Panc1 (cell line): ENCODE measurements at places on chromosomes 2 and 18.

GRCh38 chr2:120740375-120740764 is 4.7 kb downstream of the GLI2 start:
- no peak for DNase-seq

DNA sequence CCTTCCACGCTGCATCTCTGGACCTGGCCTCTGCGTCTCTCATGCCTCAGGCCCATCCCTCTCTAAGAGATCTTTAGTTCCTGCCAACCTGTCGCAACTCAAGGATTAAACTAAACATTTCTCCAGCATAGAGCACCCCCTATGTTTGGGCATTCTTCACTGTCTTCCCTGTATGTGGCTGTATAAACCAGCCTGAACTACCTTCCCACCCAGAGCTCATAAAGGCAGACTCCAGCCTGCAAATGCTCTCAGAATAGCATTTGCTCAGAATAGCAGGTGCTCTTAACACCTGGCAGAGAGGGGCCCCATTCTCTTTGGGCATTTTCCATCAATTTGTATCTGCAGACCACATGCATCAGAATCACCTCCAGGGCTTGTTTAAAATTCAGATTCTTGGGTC is 83.4 kb downstream of the EHD3 start:
- DNase-seq, result no peak

DNA sequence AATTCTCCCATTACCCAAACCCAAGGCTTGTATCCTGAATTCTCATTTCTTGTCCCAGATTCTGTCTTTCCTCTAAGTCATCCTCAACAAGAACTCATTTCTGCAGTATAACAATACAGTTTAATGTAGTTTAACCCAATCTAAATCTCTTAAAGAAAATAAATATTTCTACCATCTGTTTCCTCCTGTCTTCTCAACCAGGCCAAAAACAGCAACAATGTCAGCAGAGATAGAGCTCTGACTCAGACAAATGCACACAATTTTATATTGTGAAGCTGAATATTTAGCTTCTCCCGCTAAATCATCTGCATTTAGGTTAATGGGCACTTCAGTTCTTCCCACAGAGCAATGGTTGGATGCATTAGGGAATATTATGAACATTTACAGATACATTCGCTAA is 35.7 kb upstream of the KYNU start:
- DNase-seq, result no peak

GRCh38 chr2:197134206-197134605 is 176.4 kb downstream of the ANKRD44 start:
- DNase-seq, result no peak

DNA sequence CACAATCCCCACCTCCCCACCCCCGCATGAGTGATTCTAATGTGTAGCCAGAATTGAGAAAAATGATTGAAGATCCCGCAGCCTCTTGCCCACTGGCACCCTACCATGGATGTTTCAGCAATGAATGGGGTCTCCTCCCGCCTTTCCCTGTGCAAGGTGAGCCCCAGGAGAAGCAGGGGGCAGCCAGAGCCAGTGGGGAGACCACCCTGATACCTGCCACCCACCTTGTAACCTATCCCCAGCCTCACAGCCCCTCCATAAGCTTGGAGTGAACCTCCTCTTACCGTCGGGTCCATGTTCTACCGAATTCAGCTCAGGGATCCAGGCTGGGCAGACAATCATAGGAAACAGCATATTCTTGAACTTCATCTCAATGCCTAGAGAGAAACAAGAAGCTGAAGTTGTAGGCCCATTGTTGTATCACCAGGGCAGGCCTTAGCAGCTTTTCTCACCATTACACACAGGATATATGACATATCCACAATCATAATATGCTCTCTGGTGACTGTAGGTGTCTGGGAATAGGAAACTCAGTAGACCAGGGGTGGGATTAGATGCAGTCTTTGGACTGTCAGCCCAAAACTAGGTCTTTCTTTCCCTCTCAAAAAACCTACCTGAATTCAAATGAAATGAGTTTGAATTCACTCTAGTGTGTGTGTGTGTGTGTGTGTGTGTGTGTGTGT is 30.9 kb downstream of the XDH start:
- no peak for DNase-seq

GRCh38 chr2:162475661-162476060 is 131.7 kb downstream of the GCA start:
- no peak for DNase-seq

GRCh38 chr2:147171941-147172340 is 672.9 kb upstream of the ACVR2A start:
- no peak for DNase-seq

- DNase-seq, result no peak
These were observed 205.2 kb upstream of the HDAC4 start for GRCh38 chr2:239605976-239606375.

- no peak for DNase-seq
These were observed 694 bp downstream of the CFAP36 start for GRCh38 chr2:55519938-55520885.

- DNase-seq, result peak; percentile 20
These were observed 47.2 kb downstream of the VIL1 start for GRCh38 chr2:218465987-218466633.

DNA sequence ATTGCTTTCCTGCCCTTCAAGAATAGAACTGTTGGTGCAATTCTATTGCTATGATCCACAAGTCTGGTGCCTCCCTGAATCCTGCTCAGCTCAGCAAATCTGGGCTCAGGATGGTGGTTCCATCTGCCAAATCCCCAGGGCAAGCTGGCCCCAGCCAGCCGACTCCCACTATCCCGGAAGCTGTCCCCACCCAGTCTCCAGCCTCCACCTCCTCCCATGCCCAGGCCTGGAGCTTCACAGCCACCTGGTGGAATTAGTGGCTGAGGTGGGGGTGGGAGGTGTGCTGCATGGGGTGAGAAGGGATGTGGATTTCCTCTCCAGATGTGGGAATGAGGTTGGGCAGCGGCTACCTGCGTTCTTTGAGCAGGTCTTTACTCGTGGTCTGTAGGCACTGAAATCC is 119.3 kb upstream of the SMAD2 start:
- no peak for DNase-seq

GRCh38 chr18:13760047-13760446 is 33.6 kb downstream of the RNMT start:
- DNase-seq, result no peak

GRCh38 chr2:64541547-64541946 is 17.4 kb downstream of the AFTPH start:
- no peak for DNase-seq

- no peak for DNase-seq
These were observed 120.1 kb downstream of the ANTXR1 start for GRCh38 chr2:69132960-69133590.

DNA sequence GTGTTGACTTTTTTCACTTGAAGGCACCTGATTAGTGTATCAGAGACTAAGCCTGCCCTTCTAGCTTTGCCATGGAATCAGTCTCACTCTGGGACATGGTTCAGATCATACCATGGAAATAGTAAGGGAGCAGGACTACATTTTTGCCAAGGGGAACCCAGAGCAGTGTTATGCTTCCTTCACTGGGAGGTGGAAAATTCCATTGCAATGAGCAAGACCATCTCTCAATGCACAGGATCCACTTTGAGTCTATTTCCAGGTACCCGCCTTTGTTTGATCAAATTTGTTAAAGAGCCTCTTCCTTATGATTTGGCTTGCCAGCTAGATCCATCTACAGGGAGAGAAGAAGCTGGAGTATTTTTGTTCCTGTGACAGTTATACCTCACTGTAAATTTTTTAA is 395.8 kb downstream of the MTX2 start:
- no peak for DNase-seq

DNA sequence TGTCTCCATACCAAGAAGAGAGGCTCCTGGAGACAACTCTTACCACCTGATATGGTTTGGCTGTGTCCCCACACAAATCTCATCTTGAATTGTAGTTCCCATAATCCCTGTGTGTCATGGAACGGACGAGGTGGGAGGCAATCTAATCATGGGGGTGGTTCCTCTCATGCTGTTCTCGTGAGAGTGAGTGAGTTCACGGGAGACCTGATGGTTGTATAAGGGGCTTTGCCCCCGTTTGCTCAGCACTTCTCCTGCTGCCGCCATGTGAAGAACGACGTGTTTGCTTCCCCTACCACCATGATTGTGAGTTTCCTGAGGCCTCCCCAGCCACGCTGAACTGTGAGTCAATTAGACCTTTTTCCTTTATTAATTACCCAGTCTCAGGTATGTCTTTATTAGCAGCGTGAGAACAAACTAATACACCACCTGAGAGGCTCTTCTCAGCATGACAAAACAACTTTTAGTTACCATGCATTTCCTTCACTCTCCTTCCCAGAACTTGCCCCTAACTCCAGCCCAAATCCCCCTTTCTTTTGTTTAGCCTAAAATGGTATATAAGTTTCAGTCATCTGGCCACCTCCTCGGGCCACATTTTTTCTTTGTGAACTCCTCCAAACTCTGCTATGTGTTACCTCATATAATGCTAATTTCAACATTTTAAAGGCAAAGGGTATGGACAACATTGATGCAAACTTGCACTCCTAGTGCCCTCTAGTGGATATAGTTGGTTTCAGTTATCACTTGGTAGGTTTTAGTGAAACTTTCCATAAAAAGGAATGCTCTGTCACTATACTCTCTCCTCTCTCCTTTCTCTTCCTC is 58.6 kb upstream of the SLC25A52 start:
- DNase-seq, result peak; percentile 24

- DNase-seq, result no peak
These were observed 225.0 kb upstream of the NT5C1B start for GRCh38 chr2:18814387-18814786.

- DNase-seq, result no peak
These were observed 198.6 kb downstream of the MEMO1 start for GRCh38 chr2:31812051-31812798.

DNA sequence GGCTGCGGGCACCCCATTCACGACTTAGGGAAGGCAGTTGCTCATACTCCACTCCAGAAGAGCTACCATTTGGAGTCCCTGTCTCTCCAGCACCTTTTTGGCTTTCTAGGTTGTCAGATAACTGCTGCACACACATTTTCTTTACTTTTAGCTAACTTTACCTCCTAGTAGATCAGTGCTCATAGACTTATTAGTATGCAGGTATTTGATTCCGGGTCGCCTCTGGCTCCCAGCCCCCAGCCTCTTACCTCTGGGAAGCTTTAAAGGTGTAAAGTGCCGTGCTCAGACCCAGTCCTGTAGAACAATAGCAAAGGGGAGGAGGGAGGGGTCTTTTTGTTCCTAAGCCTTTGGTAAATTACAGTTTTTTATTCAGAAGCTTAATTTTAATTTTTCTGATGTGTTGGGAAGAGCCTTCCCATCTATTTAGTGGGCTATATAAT is 102.9 kb downstream of the SPTBN1 start:
- no peak for DNase-seq

GRCh38 chr2:71460595-71461303 is 7.4 kb downstream of the DYSF start:
- DNase-seq, result no peak

GRCh38 chr2:72165792-72166191 is 18.1 kb upstream of the CYP26B1 start:
- DNase-seq, result no peak

DNA sequence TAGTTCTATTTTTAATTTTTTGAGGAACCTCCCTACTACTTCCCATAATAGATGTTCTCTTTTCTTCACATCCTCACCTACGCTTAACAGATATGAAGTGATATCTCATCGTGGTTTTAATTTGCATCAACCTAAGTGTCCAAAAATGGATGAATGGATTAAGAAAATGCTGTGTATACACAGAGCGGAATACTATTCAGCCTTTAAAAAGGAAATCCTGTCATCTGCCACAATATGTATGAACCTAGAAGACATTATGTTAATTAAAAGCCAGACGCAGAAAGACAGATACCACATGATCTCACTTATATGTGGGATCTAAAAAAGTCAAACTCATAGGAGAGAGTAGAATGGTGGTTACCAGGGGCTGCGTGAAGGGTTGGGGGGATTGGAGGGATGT is 113.0 kb downstream of the PTRHD1 start:
- no peak for DNase-seq

- no peak for DNase-seq
These were observed 46.2 kb downstream of the ARMC9 start for GRCh38 chr2:231244382-231245248.

- DNase-seq, result peak; percentile 22
These were observed 111.3 kb downstream of the ESCO1 start for GRCh38 chr18:21489119-21489750.

GRCh38 chr2:84393829-84394228 is 65.3 kb downstream of the SUCLG1 start:
- DNase-seq, result no peak

GRCh38 chr2:83081826-83082690 is 1377.0 kb downstream of the SUCLG1 start:
- DNase-seq, result no peak

DNA sequence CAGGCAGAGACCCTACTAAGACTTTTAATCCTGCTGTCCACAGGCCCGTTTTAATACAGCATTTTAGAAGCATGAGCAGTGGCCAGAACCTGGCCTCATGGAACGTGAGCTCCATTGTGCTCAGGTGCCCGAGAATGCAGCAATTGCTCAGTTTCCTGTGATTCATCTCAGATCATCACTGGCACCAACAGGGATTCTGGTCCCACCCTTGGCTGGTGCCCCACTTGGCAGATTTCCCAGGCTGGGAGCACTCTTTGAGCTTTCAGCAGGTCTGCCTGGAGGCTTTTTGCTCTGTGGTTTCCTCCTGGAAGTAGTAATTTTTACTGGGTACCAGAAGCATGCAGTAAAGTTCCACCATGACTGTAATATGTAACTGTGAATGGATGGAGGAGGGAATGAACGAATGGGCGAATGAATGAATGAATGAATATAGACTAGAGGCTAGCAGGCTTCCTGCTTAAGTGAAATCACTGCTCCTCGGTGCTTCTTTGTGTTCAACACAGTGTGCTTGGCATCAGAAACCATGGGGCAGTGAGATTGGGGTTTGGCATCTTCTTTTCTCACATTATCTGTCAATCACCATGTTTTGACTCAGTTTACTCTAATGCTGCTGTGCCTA is 312.9 kb downstream of the PRKCE start:
- DNase-seq, result peak; percentile 97

DNA sequence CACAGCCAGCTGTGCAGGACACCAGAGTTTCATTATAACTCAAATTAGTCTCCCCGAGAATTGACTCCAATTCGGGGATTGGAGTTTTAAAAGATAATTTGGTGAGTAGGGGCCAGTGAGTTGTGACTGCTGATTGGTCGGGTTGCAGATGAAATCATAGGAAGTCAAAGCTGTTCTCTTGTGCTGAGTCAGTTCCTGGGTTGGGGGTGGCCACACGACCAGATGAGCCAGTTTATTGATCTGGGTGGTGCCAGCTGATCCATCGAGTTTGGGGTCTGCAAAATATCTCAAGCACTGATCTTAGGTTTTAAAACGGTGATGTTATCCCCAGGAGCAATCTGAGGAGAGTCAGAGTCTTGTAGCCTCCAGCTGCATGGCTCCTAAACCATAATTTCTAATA is 82.7 kb upstream of the SLC66A3 start:
- DNase-seq, result no peak

DNA sequence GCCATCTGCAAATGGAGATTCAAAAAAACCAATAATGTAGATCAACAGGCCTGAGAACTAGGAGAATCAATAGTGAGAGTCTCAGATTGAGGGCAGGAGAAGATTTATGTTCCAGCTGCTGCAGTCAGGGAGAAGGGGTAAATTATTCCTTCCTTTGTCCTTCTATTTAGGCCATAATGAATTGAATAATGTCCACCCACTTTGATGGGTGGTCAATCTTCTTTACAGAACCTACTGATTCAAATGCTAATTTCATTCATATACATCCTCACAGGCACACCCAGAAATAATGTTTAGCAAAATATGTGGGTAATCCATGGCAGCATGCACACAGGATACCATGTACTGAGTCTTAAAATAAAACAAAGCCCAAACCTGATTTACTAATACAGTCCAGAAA is 695.3 kb upstream of the REG3G start:
- DNase-seq, result no peak

GRCh38 chr2:144470334-144470733 is 49.6 kb downstream of the ZEB2 start:
- no peak for DNase-seq

- no peak for DNase-seq
These were observed 441.6 kb downstream of the ERBB4 start for GRCh38 chr2:212097001-212097400.
